Suprapubic skin (tissue), 4 donors: ENCODE measurements at places on chromosomes 7 and 10.

DNA sequence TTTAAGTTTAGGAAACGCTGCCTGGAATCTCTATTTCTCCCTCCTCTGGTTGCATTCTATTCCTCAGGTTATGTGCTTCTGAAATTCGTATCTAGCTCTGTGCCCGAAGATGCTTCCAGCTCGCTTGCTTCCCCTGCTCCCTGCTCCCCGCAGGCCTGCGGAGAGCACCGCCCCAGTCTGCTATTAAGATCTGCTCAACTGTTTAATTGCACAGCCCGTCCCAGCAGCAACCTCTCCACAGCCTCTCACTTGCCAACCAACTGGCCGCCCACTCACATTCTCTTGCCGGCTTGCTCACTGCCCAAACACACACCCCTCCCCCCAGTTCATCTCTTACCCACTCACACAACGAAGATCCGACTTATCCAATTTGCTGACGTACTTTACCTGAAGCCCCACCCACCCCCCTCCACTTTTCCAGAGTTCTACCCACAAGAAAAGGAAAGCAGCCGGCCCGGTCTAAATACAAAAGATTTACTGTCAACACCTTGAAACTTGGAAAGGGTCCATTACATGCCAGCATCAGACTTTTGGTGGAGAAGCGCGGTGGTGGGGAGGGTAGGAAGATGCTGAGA, 167.3 kb upstream of the KLF14 start:
- DNase-seq, result no peak
- H3K27me3 ChIP-seq, result no peaks in the 10 kb centered on the region
- H3K4me1 ChIP-seq, result peaks cover 96% of the 10 kb centered on the region
- H3K36me3 ChIP-seq, result peaks cover 6% of the 10 kb centered on the region

DNA sequence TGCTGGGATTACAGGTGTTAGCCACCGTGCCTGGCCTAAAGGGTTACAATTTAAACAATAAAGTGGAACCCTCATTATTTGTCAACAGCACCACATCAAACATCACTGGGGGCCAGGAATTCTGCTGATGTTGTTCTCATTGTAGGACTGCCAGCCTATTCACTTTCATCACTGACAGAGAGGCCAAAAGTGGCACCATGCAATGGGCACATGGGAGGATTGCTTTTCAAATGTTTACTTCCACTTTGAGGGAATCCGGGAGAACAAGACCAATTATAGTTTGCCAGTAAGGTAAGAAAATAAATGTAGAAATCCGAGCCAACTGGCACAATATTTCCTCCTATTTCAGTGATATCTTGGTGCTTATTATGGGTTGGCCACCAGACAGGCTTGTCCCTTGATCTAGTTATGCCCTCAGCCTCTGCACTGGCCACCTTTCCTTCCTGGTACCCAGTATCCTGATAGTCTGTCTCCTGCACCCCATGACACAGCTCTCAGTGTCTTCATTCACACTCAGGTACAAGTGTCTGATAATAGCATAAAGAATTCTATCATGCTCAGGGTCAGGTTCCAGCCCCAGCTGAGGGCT, 82.6 kb downstream of the ANLN start:
- no peaks in the 10 kb centered on the region for H3K27me3 ChIP-seq
- no peaks in the 10 kb centered on the region for H3K4me1 ChIP-seq

GRCh38 chr7:25665374-25665773, 437.1 kb upstream of the NPVF start:
- H3K27me3 ChIP-seq, result no peaks in the 10 kb centered on the region
- H3K27ac ChIP-seq, result peak overlapping the region; percentile 59
- peaks cover 54% of the 10 kb centered on the region for H3K4me1 ChIP-seq

- no peak overlapping the region for H3K4me3 ChIP-seq
- no peaks in the 10 kb centered on the region for H3K36me3 ChIP-seq
- H3K4me1 ChIP-seq, result no peaks in the 10 kb centered on the region
- H3K27ac ChIP-seq, result no peak overlapping the region
These were observed 854.5 kb downstream of the GRM8 start for GRCh38 chr7:126398285-126398684.

GRCh38 chr7:16951483-16952080, 69.8 kb upstream of the AGR3 start:
- no peaks in the 10 kb centered on the region for H3K36me3 ChIP-seq
- no peak for DNase-seq

DNA sequence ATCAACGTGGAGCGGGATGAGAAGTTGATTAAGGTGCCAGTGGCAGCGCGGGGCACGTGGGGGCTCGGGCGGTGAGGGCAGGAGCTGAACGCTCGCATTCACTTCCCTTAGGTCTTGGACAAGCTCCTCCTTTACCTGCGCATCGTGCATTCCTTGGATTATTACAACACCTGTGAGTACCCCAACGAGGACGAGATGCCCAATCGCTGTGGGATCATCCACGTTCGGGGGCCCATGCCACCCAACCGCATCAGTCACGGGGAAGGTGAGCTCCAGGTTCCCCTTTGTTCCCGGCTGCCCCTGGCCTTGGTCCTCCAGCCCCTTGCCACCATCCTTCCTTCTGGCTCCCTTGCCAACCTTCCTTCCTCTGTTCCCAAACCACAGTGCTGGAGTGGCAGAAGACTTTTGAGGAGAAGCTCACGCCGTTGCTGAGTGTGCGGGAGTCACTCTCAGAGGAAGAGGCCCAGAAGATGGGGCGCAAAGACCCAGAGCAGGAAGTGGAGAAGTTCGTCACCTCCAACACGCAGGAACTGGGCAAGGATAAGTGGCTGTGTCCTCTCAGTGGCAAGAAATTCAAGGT, 2.5 kb downstream of the UFSP1 start:
- no peak overlapping the region for H3K27ac ChIP-seq
- peaks cover 40% of the 10 kb centered on the region for H3K4me1 ChIP-seq
- DNase-seq, result no peak
- H3K4me3 ChIP-seq, result no peak overlapping the region
- H3K36me3 ChIP-seq, result peaks cover 66% of the 10 kb centered on the region

DNA sequence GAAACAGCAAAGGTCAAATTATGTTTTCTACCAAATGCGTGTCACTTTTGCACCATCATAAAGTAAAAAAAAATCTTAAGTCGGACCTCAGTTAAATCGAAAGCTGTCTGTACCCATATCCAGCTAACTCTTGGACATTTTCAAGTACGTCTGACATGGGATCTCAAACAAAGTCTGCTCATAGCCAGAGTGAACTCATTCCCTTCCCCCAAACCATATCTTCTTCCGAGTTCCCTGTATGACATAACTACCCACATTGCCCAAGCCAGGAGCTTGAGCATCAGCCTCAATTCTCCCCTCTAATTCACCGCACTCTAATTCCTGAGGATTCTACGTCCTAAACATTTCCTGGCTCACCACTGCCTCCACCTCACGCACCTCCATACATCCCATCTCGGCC, 44.8 kb upstream of the TARP start:
- no peak overlapping the region for H3K27ac ChIP-seq
- H3K4me3 ChIP-seq, result no peak overlapping the region
- H3K36me3 ChIP-seq, result no peaks in the 10 kb centered on the region
- no peaks in the 10 kb centered on the region for H3K4me1 ChIP-seq

- H3K27ac ChIP-seq, result no peak overlapping the region
- H3K4me1 ChIP-seq, result no peaks in the 10 kb centered on the region
- DNase-seq, result no peak
- H3K27me3 ChIP-seq, result no peaks in the 10 kb centered on the region
- no peaks in the 10 kb centered on the region for H3K36me3 ChIP-seq
These were observed 553.3 kb downstream of the HTR7 start for GRCh38 chr10:90304533-90304932.

GRCh38 chr7:150801946-150802771, 1.6 kb downstream of the TMEM176A start:
- H3K27ac ChIP-seq, result no peak overlapping the region
- H3K27me3 ChIP-seq, result peaks cover 49% of the 10 kb centered on the region
- DNase-seq, result no peak
- H3K4me3 ChIP-seq, result peak overlapping the region; percentile 64
- no peaks in the 10 kb centered on the region for H3K36me3 ChIP-seq

GRCh38 chr7:123711832-123712293, 36.9 kb downstream of the WASL start:
- DNase-seq, result no peak

DNA sequence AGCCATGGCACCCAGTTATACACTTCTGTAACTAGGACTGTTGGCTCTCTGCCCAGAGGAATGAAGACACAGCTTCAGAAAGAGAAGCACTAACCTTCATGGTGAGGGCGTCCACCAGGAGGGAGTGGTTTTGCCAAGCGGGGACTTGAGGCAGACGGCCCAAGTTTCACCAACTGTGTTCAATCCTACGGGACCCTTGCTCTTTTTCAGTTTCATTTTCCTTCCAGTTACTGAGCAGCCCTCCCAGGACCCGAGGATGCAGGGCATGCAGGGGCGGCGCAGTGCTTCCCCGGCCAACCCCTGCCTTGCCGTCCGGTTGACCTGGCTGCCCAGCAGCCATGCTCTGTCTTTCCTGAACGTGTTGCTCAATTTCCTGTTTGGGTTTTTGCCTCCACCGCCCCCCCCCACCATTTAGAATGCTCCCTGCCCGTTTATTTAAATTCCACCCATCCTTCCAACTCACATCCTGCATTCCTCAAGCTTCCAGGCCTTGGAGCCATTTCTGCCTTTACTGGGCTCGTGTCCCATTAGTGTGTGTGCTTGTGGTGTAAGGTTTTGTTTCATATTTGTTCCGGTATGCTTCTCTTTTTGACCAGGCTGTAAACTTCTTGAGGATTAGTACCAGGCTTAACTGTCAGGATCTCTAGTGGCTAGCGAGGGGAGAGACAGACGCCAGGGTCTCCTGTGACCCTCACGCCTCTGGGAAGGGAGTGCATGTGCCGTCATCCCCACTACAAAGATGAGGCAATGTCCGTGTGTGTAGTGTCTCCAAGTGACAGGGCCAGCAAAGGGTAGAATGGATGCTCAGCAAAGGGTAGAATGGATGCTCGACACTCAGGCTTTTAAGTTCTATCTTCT, 31.6 kb downstream of the IL15RA start:
- peak overlapping the region; percentile 29 for H3K4me3 ChIP-seq
- H3K27me3 ChIP-seq, result no peaks in the 10 kb centered on the region
- peak; percentile 83 for DNase-seq

DNA sequence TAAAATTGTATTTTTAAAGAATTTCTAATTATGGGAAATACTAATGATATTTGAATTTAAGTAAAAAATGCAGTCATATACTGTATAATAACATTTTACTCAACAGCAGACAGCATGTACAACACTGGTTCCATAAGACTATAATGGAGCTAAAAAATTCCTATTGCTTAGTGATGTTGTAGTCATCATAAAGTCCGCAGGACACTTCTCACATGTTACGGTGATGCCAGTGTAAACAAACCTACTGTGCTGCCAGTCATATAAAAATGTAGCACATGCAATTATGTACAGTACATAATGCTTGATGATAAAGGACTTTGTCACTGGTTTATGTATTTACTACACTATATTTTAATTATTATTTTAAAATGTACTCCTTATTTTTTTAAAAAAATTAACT, 629.3 kb downstream of the IPMK start:
- H3K27ac ChIP-seq, result no peak overlapping the region
- H3K27me3 ChIP-seq, result no peaks in the 10 kb centered on the region
- no peak overlapping the region for H3K4me3 ChIP-seq
- no peaks in the 10 kb centered on the region for H3K4me1 ChIP-seq
- DNase-seq, result no peak

DNA sequence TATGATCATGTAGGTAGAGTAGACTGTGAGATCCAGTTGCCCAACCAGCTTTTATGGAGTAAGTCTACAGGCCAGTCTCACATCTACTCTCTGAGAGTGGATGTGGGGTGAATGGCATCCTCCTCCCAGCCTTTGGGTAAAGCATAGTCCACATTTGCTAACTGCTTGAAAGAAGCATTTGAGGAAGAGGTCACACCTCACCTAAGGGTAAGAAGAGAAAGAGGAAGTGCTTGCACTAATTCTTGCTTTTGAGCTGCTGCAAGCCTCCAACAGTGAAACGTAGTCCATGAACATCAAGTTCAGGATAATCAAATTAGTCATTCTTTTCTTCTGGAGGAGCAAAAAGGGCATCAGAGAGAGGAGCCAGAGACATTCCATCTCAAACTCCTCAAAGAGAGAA, 93.9 kb upstream of the AGR3 start:
- peaks cover 15% of the 10 kb centered on the region for H3K4me1 ChIP-seq
- no peak overlapping the region for H3K4me3 ChIP-seq
- no peaks in the 10 kb centered on the region for H3K36me3 ChIP-seq

GRCh38 chr10:5800782-5801181, 12.5 kb downstream of the GDI2 start:
- no peak for DNase-seq
- no peaks in the 10 kb centered on the region for H3K27me3 ChIP-seq
- H3K27ac ChIP-seq, result no peak overlapping the region

- DNase-seq, result no peak
- H3K36me3 ChIP-seq, result no peaks in the 10 kb centered on the region
- H3K4me3 ChIP-seq, result no peak overlapping the region
- no peak overlapping the region for H3K27ac ChIP-seq
- H3K27me3 ChIP-seq, result no peaks in the 10 kb centered on the region
These were observed 44.1 kb upstream of the ADRB1 start for GRCh38 chr10:113999531-113999930.

DNA sequence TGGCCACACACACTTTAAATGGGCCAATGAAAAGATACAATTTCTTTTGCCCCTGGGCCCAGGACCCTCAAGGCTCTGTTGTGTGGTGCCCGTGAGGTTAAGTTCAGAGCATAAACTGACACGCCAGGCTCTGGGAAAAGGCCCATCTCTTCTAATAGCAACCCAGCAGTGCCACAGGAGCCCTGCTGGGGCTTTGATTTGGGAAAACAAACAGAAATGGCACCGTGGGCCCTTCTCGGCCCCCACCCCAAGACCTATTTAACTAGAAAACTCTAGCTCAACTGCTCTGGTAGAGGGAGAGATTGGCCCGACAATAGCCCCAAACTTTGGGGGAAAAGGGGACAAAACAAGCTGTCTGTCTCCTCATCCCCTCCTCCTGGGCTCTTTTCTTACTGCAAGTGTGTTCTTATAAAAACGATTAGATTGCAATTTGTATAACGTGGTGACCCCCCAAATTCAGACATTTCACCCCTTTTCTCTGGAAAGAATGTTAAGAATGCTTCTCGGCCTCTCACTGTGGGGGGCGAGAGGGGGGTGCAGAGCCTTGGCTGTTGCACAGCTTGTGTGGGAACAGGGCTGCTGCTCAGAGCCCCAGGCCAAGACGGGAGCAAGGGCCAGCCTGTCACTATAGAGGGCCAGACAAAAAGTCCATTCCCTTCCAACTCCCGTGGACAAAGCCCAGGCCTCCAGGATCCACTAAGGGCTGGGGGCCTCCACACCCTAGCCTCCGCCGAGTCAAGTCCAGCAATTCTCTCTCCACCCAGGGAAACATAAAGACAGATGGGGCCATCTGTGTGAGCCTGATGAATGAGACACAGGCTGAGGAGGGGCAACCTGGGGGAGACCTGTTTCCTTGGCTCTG, 26.8 kb downstream of the DPCD start:
- no peak overlapping the region for H3K27ac ChIP-seq
- no peaks in the 10 kb centered on the region for H3K27me3 ChIP-seq
- no peaks in the 10 kb centered on the region for H3K4me1 ChIP-seq
- peaks cover 61% of the 10 kb centered on the region for H3K36me3 ChIP-seq
- no peak overlapping the region for H3K4me3 ChIP-seq

GRCh38 chr7:70347463-70348254, 749.4 kb downstream of the AUTS2 start:
- no peak for DNase-seq
- H3K36me3 ChIP-seq, result no peaks in the 10 kb centered on the region
- no peak overlapping the region for H3K4me3 ChIP-seq
- H3K27me3 ChIP-seq, result no peaks in the 10 kb centered on the region
- H3K4me1 ChIP-seq, result no peaks in the 10 kb centered on the region
- no peak overlapping the region for H3K27ac ChIP-seq
